ENCODE measurements at places on chromosomes 2 and 18. TPM values are rescaled to one million over a fixed set of nuclear protein-coding genes. Genes with fewer than 3 reads are reported as not detected.

SPATA3 gene
- polyA plus RNA-seq = not detected

UXS1 gene
- polyA plus RNA-seq = 78.9 TPM

DNA sequence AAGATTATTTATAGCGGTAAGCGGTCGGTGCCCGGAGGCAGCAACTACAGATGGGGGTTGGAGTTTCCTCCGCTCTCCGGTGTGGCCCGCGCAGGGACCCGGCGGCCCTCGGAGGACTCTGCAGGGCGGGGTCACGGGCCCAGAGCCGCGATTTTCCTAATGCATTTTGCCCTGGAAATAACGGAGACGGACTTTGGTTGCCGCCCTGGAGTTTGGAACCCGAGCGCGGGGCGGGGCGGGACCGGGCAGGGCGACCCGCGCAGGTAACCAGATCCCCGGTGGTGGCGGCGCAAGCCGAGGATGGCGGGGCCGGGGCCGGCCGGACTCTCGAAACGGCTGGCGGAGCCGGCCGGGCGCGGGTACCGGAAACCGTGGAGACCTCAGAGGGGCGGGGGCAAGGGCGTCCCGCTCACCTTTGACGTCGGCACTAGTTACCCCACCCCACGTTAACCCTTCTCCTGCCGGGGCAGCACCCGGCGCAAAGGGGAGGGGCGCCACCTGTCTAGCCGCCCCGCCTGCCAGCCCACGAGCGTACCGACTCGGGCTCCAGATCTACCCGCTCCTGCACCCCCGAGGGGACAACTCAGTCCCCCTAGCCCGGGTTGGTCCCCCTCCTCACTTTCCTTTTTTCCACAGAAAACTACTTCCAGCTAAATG is 2.9 kb downstream of the CYP26B1 start:
- DNase-seq = no peak

DNA sequence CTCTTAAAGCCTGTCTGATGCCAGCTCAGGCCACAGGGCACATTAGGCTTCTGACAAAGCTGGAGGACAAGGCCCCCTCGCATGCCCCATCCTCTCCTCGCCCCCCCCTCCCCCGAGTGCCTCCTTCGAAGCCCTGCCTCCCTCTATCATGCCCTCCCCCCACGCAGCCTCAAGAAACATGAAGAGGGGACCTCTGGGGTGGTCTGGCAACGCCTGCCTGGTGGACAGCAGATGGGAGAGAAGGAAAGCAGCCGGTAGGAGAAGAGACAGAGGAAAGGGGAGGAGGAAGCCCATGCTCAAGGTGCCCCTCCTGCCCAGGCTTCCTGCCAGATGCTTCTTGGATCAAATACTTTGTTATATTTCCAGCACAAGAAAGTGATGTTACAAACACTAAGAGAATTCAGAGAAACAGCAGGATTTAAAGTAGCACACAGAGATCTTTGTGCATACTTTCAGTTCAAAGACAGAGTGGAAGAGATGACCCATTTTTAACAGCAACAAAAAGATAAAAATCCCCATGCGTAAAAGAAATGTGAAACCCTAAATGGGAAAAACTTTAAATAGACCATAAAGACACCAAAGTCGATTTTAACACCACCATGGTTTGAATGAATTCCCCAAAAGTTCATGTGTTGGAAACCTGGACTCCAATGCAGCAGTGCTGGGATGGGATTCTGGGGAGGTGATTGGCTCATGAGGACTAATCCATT is 19.0 kb downstream of the BOK start:
- no peak for DNase-seq

- no peak for DNase-seq
Observed at GRCh38 chr18:79559436-79559835, 120.2 kb upstream of the CTDP1 start.
